Ovary (tissue), 10 donors: ENCODE measurements at places on chromosomes 12 and 14. TPM values are rescaled to one million over a fixed set of nuclear protein-coding genes. Genes with fewer than 3 reads are reported as not detected.

CIDEB gene
- total RNA-seq = 17.8 TPM

DDN gene
- 0.05 TPM for total RNA-seq

SPIC gene
- not detected for total RNA-seq

SLC24A4 gene
- 0.22 TPM for total RNA-seq

DNA sequence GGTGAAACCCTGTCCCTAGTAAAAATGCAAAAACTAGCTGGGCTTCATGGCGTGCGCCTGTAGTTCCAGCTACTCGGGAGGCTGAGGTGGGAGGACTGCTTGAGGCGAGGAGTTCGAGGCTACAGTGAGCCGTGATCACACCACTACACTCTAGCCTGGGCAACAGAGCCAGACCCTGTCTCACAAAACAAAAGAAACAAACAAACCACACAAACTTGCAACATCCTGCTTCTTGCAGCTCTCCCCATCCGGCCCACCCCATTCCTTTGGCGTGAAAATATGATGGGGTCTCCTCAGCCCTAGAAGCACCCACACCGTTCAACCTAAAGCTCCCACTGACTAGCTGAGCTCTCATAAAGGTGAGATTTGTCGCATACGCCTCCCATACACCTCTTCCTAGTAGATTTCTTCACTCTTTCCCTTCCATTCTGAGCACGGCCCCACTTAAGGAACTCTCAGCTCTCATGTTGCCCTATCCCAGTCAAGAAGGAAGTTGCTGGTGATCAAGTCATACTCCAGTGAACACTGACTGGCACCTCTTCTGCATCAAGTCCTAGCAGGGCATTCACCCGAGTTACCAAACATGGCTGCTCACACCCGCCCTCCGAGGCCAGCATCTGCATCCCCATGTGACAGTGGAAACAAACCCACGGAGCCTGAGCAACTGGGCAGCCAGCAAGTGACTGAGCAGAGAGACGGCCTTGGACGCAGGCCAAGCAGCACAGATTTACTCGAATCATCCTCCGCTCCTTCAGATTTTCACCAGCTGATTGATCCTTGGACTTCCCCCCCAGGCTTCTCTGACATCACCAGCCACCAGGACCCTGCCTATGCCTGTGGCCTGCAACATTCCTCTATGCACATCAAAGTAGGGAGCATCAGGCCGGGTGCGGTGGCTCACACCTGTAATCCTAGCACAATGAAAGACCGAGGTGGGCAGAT, 18.9 kb upstream of the CD27 start:
- no peak for DNase-seq

GRCh38 chr12:102946042-102946441, 11.4 kb upstream of the ASCL1 start:
- DNase-seq = no peak

GRCh38 chr12:46073321-46073720, 82.9 kb upstream of the SCAF11 start:
- DNase-seq = no peak

GRCh38 chr12:45991284-45992249, 1.2 kb upstream of the SCAF11 start:
- DNase-seq = peak; percentile 63

- DNase-seq = no peak
Observed at GRCh38 chr12:97386133-97386581, 76.4 kb upstream of the RMST start.

- DNase-seq = peak; percentile 51
Observed at GRCh38 chr14:54683882-54684794, 117.2 kb downstream of the SAMD4A start.

DNA sequence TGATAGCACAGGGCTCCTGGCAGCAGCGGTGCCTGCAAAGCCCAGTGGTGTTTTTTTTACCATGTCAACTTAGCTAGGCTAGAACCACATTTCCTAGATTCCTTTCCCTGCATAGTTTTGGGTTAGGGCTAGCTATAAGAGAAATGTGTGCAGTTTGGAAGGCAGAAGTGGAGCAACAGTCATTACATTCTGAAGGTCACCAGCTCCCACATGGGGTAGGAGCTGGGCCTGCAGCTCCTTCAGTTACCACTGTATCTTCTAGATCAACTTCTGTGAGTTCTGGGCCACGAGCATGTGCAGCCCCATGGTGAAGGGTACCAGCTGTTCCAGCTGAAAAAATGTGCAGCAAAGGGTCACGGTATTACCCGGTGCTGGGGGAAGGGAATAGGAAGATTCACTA, 2.3 kb upstream of the SLC25A3 start:
- no peak for DNase-seq

DNA sequence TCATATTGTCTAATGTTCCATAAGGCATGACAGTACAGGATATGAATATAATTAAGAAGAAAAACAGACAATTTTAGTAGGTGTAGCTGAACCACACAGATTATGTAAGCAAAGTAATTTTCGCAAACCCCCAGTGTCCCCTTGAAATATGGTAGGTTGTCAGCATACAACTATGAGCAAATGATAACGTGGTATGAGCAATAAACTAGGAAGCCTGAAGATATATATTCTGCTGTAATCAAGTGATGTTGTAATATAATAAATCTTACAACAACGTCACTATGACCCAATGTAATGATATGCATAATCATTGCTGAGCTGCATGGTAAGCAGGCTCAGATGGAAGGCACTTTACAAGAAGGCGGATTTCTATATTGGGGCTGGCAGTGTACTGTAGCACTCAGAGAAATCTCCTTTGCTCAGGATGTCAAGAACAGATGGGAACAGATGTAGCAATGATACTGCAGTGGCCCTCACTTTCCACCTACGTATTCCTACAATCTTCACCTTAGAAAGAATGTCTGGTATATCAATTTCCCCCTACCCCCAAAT, 47.8 kb upstream of the MYF6 start:
- no peak for DNase-seq

DNA sequence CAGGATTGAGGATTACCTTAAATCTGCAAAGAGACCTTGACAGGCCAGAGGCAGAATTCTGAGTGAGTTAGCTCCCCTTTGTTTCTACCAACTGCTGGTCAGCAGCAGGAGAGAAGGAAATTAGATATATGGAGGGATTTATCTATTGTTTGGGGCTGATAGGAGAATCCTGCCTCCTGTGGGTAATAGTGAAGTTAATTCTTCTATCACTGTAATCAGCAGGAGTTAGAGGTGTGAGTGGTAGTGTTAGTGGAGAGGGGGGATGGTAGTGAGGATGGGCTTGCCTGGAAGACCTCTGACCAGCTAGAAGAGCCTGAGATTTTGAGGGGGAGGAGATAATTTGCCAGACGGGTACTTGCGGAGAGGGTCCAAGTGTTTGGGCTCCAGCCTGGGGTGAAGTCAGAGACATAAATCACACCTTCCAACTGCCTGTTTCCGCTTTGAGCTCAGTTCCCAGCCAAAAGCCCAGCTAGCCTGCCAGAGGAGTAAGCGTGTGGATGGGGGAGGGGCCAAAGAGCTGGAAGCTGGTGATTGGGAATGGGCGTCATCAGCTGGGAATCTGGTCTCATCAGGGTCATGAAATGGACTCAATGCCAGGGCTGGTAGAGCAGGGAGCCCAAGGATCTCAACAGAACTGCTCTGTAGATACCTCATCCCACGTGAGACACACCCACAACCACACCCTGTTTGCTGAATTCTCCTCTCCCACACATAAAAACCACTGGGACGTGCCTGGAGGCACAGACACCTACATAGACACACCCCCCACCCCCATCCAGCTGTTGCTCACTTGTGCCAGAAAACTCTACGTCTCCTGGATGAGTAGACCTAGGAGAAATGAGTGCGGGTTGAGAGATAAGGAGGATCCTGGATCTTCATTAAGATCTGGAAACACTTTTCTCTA, 13.1 kb upstream of the ITGA5 start:
- DNase-seq = peak; percentile 73

DNA sequence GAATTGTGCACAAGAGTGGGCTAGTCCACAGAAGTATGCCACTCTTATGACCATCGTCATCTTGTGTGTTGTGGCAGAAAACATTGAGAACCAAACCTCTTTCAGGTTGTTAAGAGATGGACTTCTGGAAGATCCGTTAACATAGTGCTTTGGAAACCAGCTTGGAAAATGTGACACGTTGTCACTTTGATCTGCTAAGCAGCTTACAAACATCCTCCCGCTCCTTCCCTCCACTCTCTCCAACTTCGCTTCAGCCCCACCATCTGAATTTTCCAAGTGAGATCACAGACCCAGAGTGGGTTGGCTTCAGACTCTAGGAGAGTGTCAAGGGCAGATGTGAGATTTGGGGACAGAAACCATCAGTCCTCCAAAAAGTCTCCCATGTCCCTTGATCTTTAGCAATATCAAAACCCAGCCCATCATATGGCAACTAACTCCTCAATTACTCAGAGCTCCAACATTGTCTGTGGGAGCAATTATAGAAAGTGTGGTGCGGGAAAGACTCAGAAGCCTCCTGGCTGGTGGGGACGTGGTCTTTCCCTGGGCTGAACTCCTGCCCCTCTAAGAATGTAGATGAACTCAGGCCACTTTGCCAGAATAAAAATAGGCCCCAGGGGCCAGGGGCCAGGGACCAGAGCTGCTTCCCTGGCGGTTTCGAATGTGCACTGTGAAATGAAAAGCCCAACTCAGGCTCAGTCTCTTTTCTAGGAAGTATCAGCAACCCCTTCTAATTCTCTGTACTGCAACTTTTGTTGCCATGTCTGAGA, 129.5 kb downstream of the SLC38A6 start:
- DNase-seq = no peak

GRCh38 chr12:121181181-121181580, 28.7 kb upstream of the P2RX4 start:
- DNase-seq = no peak

DNA sequence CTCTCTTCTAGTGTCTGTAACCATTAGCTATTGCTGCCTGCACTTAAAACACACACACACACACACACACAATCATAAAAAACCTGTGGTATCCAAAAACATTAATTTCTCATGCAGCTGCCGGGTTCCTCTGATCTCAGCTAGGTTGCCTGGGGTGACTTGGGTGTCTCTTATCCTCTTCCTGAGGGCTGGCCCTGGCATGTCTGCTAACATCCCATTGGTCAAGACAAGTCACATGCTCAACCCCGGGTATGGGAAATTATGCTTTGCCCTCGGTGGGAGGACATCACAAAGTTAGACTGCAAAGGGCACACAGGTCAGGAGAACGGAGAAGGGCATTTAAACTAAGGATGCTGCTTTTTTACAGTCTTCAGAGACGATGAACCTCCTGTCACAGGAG, 55.7 kb downstream of the TRPV4 start:
- DNase-seq = no peak

GRCh38 chr12:127819056-127819455, 447.9 kb upstream of the TMEM132C start:
- DNase-seq = no peak

DNA sequence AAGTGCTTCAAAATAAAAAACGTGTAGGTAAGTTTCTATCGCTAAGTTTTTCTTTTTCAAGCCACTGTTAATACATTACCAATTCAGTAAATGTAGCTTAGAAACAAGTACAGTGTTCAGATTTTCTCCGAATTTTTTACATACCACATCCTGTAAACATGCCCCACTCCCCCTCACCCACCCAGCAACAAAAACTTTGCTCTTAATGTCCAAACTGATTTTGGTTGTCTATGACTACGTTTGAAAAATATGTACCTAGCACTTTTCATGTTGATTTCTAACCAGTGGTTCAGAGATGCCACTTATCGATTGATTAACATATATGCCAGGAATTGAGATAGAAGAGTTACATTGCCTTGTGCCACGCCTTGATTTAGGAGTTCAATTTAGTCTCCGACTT, 663 bp upstream of the LIN7A start:
- no peak for DNase-seq
